HS-27A (cell line): ENCODE measurements at places on chromosomes 13 and 19.
A peak's percentile ranks its signal among the peaks of the same experiment; 100 is the strongest.

GRCh38 chr19:9877780-9878510 lies 42.8 kb downstream of the PIN1 start:
- DNase-seq, result peak; percentile 15

- DNase-seq, result no peak
These were observed 58.7 kb downstream of the SLC15A1 start for GRCh38 chr13:98693756-98694155.

DNA sequence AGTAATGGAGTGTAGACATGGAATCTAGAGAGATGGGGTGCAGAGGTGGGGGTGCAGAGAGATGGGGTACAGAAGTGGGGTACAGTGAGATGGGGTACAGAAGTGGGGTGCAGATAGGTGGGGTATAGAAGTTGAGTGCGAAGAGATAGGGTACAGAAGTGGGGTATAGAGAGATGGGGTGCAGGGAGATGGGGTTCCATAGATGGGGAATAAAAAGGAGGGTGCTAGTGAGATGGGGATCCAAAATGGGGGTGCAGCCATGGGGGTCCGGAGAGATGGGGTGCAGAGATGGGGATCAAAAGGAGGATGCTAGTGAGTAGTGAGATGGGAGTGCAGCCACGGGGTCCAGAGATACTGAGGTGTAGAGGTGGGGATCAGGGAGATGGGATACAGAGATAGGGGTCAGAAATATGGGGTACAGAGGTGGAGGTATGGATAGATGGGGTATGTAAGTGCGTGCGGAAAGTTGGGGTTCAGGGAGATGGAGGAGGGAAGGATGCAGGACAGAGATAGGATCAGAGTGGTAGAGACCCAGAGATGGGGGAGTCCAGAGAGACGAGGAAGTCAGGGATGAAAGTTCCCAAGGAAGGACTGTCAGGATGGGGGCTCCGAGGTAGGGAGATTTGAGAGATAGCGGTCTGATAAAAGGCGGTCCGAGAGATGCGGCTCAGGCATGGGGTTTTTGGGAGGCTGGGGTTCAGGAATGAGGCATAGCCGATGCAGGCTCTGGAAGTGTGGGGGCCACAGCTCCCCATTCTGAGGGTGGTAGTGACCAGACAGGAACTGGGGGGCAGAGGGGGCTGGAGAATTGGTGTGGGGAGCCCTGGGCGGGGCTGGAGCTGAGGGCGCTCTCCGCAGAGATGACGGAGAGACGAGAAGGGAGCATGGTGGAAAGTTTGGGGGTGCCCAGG lies 3.4 kb downstream of the PALM3 start:
- no peak for DNase-seq

- no peak for DNase-seq
These were observed 142.3 kb downstream of the CACNA1A start for GRCh38 chr19:13363954-13364353.

- DNase-seq, result no peak
These were observed 97.1 kb downstream of the HSPH1 start for GRCh38 chr13:31064636-31065035.

DNA sequence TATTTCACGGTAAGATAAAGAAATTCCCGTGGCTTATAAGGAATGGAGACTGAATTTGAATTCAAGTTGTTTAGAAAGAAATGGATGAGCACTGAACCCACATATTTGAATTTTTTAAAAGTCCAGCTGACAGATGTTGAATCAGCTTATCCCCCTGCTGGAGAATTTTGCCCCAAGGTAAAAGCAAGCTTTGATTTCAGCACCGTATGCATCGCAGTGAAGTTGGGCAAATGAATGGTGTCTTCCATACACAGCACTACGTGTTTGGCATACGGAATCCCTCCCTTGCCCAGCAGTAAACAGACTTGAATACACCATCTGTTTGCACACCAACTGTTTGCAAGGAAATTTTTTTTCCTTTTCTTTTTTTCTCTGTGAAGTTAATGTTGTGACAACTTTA lies 77.5 kb upstream of the PEG3 start:
- no peak for DNase-seq

DNA sequence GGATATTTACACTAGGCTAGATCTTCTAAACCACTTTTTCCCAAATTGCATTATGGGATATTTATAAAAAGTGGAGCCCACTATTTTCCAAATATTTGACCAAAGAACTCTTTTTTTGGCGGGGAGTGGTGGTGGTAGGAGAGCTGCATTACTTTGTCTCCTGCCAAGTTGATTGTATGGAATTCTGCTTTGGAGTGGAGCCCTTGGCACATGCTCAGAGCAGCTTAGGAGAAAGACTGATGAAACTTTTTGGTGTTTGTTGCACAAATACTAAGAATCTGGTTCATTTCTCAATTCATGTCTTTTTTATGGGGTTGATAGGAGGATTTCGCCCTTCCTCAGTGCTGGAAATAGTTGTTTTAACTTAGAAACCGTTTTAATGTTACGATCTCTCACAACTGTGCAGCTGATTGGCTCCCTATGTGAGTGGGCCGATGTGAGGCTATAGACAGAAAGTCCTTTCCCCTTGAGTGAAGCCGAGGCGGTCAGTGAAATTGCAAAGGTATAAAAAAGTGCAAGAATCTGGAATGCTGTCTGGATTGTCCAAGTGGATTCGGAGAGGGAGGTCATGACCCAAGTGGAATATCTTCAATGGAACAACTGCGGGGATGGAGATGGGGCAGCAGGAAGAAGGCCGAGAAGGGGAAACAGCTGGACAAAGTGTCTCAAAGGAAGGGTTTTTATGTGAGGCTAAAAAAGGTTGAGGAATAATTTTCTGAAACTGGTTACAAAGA lies 415.9 kb downstream of the FGF9 start:
- no peak for DNase-seq

- no peak for DNase-seq
These were observed 480.7 kb downstream of the MYO16 start for GRCh38 chr13:109110159-109110558.

GRCh38 chr19:49988433-49988832 lies 27.5 kb upstream of the SIGLEC11 start:
- no peak for DNase-seq

DNA sequence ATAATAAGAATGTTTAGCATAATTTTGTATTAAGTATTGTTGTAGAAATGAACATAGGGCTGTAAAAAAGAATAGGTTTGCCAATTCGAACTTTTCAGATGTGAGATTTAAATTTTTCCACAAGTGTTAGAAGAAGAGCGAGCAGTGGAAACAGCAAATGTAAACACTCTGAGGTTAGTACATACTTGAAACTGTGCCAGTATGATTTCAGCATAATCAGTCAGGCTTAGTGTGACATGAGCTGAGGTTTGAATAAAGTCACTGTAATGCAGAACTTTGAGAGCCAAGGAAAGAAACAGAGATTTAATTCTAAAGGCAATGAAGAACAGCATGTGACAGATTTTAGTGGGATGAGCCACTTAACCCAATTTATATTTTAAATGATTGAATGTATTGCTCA lies 2166.4 kb downstream of the PCDH9 start:
- DNase-seq, result no peak

- no peak for DNase-seq
These were observed 64.5 kb downstream of the ABCC4 start for GRCh38 chr13:95236774-95237173.

DNA sequence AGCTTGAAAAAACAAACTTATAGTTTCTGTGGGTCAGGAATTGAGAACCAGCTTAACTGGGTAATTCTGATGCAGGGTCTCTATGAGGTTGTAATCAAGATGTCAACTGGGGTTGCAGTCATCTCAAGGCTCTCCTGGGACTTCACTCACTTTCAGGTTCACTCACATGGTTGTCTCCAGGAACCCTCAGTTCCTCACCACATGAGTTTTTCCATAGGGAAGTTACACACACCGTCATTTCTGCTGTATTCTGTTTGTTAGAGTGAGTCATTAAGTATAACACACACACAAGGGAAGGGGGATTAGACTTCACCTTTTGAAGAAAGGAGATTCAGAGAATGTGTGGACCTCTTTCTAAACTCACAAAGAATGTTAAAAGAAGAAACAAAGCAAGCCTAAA lies 34.9 kb upstream of the MLNR start:
- no peak for DNase-seq

DNA sequence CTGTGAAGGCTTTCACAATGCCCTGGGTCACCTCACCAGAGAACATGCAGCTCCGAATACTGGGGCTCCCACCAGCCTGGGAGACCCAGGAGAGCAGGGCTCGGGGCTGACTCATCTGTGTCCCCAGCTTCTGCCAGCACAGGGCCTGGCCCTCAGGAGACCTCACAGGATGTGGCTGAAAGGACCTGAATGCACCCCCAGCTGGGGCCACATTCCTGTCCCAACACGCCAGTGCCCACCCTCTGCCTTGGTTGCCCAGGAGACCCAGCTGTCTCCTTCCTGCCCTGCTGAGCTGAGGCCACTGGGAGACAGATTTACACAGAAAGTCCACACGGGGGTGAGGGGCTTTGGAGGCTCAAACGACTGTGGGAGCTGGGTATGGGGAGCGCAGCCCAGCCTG lies 11.9 kb downstream of the BCAT2 start:
- DNase-seq, result no peak

DNA sequence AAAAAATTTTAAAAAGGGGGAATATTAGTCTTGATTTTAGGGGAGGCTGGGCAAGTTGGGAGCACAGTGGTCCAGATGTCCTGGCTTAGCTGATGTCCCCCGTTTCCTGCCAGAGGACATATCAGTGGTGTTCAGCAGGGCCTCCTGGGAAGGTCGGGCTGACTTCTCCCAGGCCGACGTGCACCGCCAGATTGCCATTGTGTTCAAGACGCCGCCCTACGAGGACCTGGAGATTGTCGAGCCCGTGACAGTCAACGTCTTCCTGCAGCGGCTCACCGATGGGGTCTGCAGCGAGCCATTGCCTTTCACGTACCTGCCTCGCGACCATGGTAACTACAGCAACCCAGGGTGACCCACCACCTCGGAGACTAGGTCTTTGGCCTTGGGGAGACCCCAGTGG lies 6.4 kb upstream of the CLASRP start:
- DNase-seq, result no peak

GRCh38 chr19:1468274-1468820 lies 10.7 kb downstream of the C19orf25 start:
- DNase-seq, result no peak

DNA sequence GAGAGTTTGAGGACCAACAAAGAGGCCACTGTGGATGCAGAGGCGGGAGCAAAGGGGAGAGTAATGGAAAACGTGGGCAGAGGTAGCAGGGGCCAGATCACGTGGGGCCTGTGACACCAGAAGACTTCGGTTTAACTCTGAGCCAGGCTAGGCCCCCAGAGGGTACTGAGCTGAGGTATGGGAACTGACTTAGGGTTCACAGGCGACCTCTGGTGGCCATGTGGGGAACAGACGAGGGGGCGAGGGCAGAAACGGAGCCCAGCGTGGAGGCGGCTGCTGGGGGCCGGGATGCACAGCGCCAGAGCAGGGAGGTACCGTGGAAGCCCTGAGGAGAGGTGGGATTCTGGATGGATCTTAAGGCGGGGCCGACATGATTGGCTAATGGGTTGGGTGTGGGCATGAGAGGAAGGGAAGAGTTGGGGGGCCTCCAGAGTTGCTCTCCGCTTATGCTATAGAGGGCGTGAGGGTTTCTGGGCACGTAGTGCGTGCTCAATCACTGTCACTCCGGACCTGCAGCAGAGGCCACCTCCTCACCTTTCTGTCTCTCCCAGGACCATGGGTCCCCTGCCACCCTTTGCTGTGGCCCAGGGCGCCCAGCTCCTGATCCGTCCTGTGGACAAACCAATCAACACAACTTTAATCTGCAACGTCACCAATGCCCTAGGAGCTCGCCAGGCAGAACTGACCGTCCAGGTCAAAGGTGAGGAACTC lies 13.7 kb downstream of the PVR start:
- no peak for DNase-seq

DNA sequence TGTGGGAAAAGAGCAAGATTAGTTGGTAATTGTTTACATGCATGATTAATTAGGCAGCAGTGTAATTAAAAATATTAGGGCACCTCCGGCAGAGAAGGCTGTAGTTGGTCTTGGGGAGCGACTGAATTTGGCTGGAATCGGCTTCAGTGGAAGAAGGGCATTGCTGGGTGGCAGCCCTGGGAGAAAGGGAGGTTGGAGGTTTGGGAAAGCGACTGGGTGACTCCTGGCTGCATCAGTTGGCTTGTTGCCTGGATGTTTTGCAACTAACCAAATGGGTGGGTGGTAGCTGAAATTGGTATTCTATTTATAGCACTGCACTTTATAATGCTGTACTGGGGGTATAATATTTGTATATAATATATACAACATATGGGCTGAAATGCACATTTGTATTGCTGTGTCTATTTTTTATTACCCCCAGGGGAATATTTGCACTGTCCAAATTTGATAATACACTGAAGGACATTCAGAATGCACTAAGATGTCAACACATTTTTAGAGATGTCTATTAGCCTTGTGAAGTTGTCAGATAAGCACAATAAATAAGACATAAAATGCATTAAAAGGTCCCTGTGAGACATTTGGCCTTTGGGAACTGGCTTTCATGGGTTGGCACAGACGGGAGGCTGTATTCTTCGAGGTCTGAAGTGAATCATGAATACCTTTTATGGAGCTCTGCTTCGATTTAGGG lies 1.7 kb downstream of the B3GLCT start:
- no peak for DNase-seq

DNA sequence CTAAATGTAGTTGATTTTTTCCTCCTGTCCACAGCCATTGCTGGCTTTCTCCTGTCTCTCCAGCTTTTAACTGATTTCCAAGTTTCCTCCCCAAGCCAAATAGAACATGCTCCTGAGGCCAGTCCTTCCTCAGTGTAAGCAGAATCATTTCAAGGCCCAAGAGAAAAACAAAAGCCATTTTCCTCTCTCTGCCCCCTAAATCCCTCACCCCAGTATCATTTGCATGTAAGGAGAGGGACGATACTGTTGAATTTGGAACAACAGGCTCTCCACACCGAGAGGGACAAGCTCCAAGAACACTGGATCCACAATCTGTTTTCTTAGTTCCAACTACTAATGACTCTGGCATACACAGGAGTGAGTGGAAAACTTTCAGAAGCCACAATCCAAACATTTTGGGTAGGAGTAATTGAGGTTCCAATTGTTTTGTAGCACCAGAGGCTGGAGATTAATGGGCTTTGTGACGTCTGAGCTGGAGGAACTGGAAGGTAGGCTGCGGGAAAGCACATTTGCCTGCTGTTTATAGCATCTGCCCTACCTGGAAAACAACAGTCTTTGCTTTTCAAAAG lies 156.8 kb downstream of the FLT1 start:
- DNase-seq, result no peak

DNA sequence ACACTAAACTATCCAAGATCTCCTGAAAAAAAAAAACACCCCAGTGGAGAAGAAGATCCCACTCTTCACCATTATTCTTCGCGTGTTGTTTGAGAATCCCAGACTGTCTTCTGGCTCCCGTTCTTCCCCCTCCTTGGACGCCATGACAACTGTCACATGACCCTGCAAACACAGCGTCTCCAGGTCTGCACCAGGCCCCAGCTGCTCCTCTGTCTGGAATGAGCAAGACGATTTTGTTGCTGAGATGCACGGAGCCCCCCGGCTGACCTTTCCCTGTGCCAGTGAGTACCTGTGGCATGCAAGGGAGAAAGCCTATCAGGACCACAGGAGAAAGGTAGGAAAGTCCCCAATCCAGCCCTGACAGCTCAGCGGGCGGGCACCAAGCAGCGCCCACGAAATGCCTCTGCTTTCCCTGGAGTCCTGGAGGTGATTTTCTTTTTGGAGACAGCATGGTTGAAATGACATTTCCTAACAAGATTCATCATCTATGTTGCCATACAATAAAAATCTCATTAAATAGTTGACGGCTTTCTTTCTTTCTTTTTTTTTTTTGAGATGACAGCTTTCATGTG lies at the start of gene CFAP97D2:
CFAP97D2 (plus strand) TSS at position 171 of the 572 bp plus-strand sequence; CDS start at position 245, 74 bp downstream.
- no peak for DNase-seq
